ENCODE measurements at places on chromosomes 2 and 18. TPM values are rescaled to one million over a fixed set of nuclear protein-coding genes. Genes with fewer than 3 reads are reported as not detected.

GRCh38 chr2:233210843-233211547 lies 40.5 kb upstream of the ATG16L1 start:
- peak; percentile 86 for DNase-seq

DNA sequence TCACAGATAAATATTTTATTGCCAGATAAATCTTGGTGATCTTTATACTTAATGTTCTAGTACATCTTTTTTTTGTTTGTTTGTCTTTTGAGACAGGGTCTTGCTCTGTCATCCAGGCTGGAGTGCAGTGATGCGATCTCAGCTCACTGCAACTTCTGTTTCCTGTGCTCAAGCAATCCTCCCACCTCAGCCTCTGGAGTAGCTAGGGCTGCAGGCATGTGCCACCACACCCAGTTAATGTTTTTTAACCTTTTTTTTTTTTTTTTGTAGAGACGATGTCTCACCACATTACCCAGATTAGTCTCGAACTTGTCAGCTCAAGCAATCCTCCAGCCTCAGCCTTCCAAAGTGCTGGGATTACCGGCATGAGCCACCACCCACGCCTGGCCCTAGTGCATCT lies 9.1 kb upstream of the C1GALT1C1L start:
- peak; percentile 34 for DNase-seq

DNA sequence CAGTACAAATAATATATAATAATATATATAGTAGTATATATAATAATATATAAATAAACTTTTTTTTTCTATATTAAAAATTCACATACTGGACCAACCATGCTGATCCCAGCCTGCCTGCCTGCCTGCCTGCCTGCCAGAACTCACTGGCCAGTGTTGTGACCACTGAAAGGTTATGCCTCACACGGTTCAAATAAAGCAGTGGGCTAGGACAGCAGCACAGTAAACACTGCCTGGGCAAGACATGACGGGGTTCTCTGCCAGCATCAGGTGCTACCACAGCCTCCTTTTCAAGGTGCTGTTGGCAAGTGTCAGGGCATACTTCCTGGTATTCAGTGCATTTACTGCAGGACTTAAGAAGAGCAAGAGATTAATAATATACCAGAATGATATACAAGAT lies 67.6 kb downstream of the TRAPPC8 start:
- DNase-seq, result no peak

- DNase-seq, result no peak
Measured at GRCh38 chr2:205681401-205682238, 681 bp upstream of the NRP2 start.

GRCh38 chr18:13608791-13609532 lies 117.4 kb downstream of the FAM210A start:
- no peak for DNase-seq

- no peak for DNase-seq
Measured at GRCh38 chr2:218020281-218020680, 17.5 kb upstream of the TNS1 start.

The POTEI gene
- total RNA-seq, result not detected

The ESPNL gene
- total RNA-seq, result not detected
